ENCODE measurements at places on chromosomes 7 and 10. TPM values are rescaled to one million over a fixed set of nuclear protein-coding genes. Genes with fewer than 3 reads are reported as not detected.
A peak's percentile ranks its signal among the peaks of the same experiment; 100 is the strongest.

GRCh38 chr10:132906836-132907235 is 35.5 kb downstream of the CFAP46 start:
- no peak for DNase-seq

The OR9A2 gene
- total RNA-seq = not detected

GRCh38 chr10:78038105-78038504 is 4.4 kb downstream of the RPS24 start:
- peak; percentile 62 for DNase-seq

DNA sequence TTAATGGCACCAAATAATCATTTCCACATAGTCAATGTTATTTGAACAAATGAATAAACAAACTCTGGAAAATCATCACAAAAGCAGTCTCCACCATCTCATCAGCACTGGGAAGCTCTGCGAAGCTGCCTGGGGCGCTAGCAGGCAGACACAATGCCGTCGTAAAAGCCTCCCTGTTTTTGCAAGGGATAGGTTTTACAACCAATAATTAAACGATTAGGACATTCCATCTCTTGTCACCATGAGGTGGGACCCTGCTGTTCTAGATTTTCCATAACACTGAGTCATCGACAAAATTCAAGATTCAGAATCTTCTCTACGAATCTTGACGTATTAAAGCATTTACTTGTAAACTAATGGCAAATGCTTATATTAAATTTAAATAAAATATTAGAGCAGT is 172.8 kb upstream of the AKR1E2 start:
- no peak for DNase-seq

GRCh38 chr10:33331379-33331694 is 3.1 kb downstream of the NRP1 start:
- no peak for DNase-seq

Measured in dermis blood vessel endothelial cell (primary cell).